Breast epithelium (tissue), 4 donors: ENCODE measurements at places on chromosomes 4 and X. TPM values are rescaled to one million over a fixed set of nuclear protein-coding genes. Genes with fewer than 3 reads are reported as not detected.

DNA sequence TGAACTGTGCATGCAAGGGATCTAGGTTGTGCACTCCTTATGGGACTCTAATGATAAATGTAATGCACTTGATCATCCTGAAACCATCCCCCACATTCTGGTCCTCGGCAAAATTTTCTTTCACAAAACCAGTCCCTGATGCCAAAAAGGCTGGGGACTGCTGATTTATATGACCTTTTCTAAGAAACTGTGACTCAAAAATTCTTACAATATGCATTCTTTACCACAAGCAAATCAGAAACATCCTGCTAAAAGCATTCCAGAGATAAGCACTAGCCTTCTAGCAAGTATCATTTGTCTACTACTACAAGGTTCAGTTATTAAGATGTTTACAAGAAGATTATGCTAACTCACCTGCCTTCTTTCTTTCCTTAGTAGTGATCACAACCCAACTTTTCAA, 166.5 kb upstream of the PCDH7 start:
- no peak for DNase-seq

GRCh38 chr4:185215261-185215660, 5.9 kb downstream of the SNX25 start:
- no peak for DNase-seq

DNA sequence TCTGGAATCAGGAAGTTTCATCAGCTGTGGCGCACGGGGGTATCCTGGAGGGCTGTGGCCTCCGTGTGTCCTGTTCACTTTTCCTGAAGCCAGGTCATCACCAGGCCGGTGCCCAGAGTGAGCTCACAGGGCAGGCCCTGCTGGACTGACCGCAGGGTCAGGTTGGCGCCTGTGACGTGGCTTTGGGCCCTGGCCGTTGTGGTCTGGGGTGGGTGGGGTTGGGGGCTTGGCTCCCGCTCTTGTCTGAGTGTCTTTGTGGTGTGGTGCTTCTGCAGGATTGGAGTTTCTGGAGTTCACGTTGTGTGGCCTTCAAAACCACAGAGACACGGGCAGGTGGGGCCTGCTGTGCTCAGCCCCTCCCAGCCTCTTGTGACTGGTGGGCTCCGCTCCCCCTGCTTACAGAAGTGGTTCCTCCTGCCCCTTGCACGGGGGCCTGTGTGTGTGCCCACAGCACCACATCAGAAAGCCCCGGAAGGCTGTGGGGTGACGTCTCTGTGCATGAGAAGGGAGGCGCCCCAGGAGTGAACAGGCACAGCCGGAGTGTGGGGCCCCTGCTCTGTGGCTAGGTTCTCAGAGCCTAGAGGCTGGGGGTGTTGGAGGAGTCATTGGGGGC, 9.5 kb downstream of the RGS12 start:
- no peak for DNase-seq

DNA sequence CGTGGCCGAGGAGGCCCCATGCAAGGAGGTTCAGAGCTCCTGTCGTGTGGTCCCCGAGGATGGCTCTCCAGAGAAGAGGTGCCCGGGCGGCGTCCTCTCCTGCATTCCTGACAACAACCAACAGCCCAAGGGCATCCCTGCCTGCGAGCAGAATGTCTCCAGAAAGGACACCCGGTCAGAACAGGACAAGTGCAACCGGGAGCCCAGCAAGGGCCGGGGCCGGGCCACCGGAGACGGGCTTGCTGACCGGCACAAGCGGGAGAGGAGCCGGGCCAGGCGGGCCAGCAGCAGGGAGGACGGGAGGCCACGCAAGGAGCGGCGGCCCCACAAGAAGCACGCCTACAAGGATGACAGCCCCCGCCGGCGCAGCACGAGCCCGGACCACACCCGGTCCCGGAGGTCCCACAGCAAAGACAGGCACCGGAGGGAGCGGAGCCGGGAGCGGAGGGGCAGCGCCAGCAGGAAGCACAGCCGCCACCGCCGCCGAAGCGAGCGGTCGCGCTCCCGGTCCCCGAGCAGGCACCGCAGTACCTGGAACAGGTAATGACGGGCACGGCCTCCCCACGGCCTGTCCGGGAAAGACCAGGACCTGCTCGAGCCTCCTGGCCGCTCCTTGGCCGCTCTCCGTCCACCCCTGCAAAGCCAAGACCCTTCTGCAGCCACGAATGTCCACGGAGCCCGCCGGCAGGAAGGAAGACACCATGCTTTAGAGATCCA, 9.8 kb downstream of the AKAP17A start:
- DNase-seq: no peak

DNA sequence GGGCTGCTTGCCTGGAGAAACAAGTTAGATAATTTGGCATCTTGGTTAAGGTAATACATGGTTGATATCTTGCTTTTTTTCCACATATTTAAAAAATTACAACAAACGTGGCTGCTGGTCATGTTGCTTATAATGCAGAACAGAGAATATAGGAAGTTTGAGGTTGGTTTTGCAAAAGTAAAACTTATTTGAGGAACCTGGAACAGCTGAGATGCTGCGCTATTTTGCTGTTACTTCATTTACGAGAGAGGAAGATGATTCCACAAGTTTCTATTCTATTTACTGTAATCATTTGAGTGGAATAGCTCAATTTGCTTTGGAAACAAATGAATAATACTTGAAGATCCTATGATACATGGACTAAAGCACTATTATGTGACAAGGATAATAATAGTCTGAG, 118.9 kb downstream of the TMA16 start:
- DNase-seq: no peak

DNA sequence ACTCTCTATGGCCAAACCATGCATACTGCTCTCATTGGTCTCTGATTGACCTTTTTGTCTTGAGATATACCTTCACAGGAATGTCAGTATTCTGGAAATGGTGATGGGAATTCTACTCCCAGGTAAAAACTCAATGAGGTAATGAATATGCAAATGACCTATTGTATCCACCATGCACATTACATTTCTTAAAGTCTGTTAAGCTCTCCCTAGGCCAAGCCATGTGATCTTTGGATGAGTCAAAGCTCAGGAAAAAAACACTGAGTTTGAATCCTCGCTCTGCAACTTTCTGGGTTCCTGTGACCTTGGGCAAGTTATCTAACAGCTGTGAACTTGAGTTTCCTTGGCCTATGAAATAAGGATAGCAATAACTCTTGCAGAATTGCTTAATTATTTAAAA, 175.4 kb downstream of the PPP1R2C start:
- DNase-seq: no peak

- DNase-seq: peak; percentile 78
Measured at GRCh38 chr4:15001248-15001868, 923 bp upstream of the CPEB2 start.

- DNase-seq: no peak
Measured at GRCh38 chr4:109746728-109747127, 16.9 kb upstream of the PLA2G12A start.

GRCh38 chr4:54076673-54077072, 12.3 kb upstream of the CHIC2 start:
- no peak for DNase-seq

DNA sequence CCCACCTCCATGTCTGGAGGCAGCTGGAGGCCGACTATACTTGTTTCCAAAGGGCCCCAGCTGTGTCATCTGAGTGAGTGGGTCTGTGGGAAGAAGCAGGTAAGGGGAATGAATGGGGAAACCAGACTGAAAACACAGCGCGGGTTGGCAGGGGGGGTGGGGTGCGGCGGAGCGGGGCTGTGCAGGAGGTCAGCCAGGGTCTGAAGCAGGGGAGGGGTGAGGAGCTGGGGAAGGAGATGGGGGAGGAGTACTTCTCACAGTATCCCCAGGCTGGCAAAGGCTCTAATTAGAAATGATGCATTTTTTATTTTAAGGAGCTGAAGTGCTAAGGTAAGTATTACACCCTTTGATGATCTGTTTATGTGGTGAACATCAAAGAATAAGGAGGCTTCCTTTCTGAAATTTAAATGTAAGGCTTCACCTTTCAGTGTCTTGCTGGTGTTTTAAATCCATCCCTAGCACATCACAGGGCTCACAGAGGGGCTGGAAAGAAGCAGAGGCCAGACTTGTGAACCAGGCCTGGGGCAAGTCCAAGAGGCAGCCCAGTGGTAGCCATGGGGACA, 37.5 kb downstream of the SMIM20 start:
- no peak for DNase-seq

DNA sequence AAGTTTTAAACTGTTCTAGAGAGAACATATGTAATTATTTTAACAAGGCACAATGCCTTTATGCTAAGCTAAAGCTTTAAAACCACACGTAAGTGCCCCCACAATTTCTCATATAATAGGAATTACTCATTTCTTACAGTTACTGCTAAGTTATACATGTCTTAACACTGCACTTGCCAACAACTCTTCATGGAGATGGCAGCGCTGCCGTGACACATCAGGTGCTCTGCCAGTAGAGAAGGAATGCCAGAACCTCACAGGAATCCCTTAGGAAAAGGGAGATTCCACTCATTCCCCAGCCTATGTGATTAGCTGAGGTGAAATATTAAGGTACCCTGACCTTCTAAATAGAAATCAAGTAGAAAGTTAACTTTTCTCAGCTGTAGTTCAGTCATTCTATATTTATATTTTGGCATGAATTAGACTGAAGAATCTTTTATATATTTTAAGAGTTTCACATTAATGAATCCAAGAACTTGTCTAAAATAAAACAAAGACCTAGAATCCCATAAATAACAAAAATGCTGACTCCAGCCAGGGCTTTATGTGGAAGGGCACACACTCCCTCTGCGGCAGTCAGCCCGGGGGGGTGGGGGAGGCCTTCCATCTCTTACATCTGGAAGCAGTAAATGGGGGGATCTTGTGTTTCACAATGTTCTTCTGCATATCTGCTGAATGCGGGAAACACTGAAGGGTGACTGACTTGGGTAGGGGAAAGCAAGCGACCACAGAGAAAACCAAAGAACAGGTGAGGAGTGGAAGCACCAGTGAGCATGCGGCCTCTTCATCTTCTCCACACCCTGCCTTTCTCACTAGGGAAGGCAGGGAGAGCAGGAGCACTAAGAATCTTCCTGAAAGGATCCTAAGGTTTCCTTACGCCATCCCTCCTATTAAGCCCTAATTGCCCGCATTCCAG, 23.7 kb downstream of the ACSL1 start:
- no peak for DNase-seq

DNA sequence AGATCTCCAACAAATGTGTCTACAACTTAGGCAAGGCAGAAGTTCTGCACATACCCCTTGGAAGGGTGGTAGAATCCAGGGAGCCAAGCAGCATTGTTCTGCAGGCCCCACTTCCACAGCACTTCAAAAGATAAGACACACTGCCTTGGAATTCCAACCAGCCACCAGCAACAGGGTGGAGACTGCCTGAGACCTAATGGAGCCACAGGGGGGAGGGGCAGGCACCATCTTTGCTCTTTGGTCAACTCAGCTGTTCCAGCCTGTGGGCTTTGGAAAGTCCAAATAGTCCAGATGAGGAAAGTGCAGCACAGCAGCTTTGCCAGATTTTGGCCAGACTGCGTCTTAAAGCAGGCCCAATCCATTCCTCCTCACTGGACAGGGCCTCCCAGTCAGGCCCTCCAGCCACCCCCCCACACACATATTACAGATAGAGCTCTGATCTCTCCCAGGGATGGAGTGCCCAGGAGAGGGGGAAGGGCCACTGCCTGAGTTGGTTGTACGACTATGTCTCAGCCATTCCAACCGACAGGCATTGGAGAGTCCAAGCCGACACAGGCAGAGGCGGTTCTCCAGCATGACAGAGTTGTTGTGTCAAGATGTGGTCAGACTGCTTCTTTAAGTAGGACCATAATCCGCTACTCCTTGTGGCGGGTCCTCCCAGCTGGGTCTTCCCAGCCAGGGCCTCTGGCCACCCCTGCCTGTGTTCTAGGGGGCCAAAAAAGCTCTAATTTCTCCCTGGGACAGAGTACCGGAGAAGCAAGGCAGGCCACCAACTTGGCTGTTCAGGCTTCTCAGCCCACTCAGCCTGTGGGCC, 42.5 kb upstream of the ANTXR2 start:
- DNase-seq: no peak

DNA sequence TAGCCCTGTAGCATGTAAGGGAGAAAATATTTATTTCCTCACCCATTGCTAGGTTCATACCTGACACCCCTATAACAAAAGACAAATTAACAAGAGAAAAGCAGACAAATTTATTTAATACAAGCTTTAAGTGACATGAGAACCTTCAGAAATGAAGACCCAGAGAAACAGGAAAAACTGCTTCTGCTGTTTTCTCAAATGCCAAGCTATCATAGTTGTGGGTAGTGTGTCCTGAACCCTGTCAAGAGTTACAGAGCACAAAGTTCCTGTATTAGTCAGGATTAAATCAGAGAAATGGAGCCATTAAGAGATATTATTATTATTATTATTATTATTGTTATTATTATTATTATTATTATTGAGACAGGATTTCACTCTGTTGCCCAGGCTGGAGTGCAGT, 17.5 kb downstream of the CCDC160 start:
- DNase-seq: no peak

The SH3BP2 gene
- 74.8 TPM for total RNA-seq

The RADX gene
- total RNA-seq: 4.2 TPM

The PRRG3 gene
- total RNA-seq: 2.3 TPM

The NMU gene
- total RNA-seq: not detected

The SYP gene
- 1.0 TPM for total RNA-seq

The ATP8A1 gene
- 12.2 TPM for total RNA-seq

The CHRNA9 gene
- not detected for total RNA-seq

The ZMAT1 gene
- total RNA-seq: 16.7 TPM

The ZC4H2 gene
- total RNA-seq: 6.6 TPM

The GABRB1 gene
- not detected for total RNA-seq

The AKAP14 gene
- not detected for total RNA-seq
